Fibroblast of skin of left quadriceps (primary cell): ENCODE measurements at places on chromosomes 3 and 15.
A peak's percentile ranks its signal among the peaks of the same experiment; 100 is the strongest.

DNA sequence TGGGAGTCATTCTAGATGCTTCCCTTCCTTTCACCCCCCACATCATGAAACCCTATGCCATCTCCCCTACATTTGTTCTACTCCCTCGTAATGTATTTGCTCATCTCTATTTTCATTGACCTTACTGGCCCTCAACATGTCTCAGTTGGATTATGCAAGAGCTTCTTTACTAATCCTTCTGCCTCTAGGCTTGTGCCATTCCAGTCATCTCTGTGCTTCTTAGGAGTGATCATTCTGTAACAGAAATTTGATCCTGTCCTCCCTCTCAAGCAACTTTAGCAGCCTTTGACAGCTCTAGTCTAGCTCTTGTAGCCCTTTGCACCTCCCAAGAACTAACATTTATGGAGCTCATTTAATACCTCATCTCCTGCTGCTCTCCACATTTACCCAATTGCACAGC is 64.7 kb downstream of the ISL2 start:
- DNase-seq = no peak

- no peak for DNase-seq
These were observed 259.8 kb downstream of the MAGI1 start for GRCh38 chr3:65778968-65779367.

GRCh38 chr3:134081211-134081610 is 51.5 kb upstream of the SLCO2A1 start:
- no peak for DNase-seq

GRCh38 chr3:14508966-14509795 is 31.0 kb downstream of the GRIP2 start:
- DNase-seq = no peak

DNA sequence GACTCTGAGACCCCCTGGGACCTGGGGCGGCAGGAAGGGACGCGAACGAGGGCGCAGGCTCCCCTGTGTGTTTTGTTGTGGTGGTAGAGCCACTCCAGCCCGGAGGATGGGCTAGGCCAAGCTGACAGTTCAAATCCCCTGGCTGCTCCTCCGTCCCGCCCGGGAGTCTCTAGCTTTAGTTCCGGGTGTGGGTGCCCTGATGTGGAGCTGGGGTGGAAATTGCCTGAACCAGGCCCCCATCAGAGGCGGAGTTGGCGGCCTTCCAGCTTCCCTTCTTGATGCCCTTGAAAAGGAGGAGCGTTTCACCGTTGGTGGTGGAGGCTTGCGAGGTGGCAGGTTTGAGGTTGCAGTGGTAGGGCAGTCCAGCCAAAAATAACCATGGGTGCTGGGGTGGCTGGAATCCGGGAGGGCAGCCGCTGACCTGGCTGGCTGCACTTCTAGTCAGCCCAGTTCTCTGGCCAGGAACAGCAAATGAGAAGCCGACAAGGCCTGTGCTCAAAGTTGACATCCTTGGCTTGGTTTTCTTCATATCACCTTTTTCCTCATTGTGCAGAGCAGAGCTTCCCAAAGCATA is 817 bp downstream of the CLK3 start:
- no peak for DNase-seq

- DNase-seq = no peak
These were observed 87.8 kb upstream of the GALNT15 start for GRCh38 chr3:16086690-16087089.

- DNase-seq = no peak
These were observed 216.6 kb upstream of the PRICKLE2 start for GRCh38 chr3:64441861-64442260.

- no peak for DNase-seq
These were observed 77.1 kb downstream of the AKAP13 start for GRCh38 chr15:85457392-85457968.

DNA sequence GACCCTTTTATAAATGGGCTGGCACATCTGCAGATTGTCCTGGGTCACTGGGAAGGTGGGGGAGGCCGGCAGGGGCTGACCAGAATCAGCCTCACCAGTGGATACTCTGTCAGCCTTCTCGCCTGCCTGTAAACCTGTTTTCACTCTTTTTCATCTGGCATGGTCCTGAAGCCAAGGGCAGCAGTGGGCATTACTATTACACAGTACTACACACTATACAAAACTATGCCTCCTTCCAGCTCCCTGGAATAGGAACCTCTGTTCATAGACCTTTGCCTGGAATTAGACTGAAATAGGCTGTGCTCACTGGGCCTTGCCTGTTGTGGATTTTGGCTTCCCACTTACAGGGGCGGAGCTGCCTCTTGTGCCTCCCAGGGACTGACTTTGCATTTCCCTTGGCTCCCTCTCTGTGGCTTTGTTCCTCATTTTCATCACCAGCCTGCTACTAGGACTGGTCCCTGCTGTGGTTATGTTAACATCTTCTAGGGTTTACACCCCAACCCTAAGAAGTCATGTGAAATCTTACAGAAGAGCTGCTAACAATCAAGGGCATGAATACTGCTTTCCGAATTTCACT is 120.7 kb downstream of the FNDC3B start:
- no peak for DNase-seq

- DNase-seq = no peak
These were observed 198.5 kb downstream of the RSRC1 start for GRCh38 chr3:158308236-158308928.

- no peak for DNase-seq
These were observed 15.0 kb upstream of the SRP14 start for GRCh38 chr15:40053831-40054604.

DNA sequence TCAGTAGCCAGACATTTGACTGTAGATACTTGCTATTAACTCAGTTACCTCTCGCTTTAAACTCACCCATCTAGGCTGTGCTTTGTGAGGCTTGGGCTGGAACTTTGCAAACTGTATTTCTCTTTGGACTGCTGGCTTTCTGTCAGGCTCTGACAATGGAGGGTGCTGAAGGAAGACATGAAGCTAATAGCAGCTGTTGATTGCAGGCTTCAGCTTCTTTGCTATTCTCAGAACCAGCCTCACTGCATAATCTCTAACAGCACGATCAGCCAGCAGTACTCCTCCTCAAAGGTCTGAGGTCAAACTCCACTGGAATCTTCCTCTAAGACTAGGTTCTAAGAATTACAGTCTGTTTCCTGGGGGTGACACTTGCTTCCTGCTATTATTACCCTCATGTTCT is 295.6 kb downstream of the ZBBX start:
- no peak for DNase-seq

- DNase-seq = no peak
These were observed 190.3 kb upstream of the LMCD1 start for GRCh38 chr3:8311321-8311720.

DNA sequence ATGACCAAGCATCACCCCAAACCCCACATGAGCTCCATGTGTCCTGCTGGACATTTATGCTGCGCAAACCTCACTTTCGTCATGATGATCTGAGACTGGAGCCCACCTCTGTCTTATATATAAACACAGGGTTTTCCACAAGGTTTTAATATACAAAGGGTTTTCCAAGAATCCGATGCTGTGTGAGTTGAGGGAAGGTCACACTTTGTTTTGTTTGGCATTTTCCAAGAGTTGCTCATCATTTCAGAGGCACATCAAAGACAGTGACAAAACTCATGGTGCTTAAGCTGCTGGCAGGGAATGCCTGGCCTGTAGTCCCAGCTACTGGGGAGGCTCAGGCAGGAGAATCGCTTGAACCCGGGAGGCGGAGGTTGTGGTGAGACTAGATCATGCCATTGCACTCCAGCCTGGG is 20.0 kb downstream of the EFCC1 start:
- DNase-seq = no peak

DNA sequence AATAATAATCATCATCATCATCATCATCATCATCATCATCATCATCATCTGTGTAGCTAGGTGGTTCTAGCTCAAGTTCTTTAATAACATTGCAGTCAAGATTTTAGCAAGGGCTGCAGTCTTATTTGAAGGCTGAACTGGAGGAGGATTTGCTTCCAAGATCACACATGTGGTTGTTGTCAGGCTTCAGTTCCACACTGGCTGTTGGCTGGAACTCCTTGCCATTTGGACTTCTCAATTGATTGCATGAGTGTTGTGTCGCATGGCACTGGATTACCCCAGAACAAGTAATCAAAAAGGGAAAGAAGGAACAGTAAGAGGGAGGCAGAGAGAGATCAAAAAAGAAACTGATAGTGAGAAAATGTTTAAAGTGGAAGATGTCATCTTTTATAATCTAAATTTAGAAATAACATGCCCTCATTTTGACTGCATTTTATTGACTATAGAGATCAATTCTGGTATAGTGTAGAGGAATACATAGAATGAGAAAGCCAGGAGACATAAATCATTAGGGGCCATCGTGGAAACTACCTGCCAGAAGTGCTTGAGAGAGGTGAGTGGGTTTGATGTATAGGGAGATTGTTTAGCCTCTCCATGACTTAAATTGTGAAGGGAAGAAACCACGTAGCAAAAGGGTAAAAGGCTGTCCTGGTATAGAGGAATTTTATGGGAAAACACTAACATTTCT is 346.6 kb upstream of the RBMS3 start:
- DNase-seq = no peak

GRCh38 chr3:175146258-175146657 is 287.1 kb downstream of the NAALADL2 start:
- DNase-seq = no peak

DNA sequence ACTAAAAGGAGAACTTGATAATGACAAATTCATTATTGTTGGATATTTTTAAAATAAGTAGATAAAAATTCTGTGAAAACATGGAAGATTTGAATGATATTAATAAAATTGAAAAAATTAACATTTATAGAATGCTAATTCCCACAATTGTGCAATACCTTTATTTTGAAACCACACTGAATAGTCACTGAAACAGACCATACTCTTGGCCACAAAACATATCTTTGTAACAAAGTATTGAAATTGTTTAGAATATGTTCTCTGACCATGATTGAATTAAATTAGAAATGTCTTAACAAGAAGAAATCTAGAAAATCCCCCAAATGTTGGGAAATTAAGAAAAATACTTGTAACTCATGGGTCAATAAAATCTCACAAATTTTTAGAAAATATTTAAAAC is 49.2 kb downstream of the ARHGAP11B start:
- DNase-seq = no peak

DNA sequence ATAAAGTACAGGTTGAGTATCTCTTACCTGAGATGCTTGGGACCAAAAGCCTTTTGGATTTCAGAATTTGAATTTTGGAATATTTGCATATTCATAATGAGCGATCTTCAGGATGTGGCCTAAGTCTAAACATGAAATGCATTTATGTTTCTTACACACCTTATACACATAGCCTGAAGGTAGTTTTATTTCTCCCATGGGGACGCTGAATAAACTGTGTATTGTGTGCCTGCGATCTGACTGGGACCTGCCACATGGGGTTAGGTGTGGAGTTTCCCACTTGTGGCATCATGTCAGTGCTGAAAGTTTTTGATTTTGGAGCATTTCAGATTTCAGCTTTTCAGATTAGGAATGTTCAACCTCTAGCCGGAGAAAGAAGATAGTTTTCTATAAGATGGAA is 35.5 kb downstream of the UBE2E2 start:
- no peak for DNase-seq

- peak; percentile 9 for DNase-seq
These were observed 84.5 kb downstream of the COL6A6 start for GRCh38 chr3:130601442-130601971.

GRCh38 chr3:90241481-90241880 is 1134.1 kb downstream of the EPHA3 start:
- no peak for DNase-seq

DNA sequence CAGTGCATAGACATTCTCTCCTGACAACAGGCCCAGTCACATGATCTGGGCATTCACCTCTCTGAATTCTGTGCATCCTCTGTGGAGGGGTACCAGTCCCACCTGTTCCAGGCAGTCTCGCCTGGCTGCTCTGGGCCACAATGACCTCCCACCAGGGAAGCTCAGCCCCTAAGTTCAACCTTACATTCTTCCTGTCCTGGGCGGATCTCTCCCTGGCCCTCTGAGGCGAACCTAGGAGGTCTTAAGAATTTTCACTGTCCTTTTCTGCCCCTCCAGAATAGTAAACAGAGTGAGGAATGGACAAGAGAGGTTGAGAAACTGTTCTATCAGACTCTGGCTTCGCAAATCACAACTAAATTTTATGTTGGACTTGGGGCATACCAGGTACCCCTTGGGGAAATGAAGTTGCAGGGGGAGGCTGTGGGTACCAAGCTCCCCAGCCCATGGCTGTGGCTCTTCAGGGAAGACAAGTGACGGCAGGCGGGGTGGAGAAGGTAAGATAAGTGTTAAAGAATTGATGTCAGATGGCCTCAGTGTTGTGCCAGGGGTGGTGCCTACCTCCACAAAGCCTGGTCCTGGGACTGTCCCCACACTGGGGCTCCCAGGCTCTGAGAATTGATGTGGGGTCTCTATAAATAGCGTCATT is 5.3 kb downstream of the SCN5A start:
- no peak for DNase-seq

- peak; percentile 6 for DNase-seq
These were observed 247.6 kb downstream of the CHST2 start for GRCh38 chr3:143367171-143367570.

DNA sequence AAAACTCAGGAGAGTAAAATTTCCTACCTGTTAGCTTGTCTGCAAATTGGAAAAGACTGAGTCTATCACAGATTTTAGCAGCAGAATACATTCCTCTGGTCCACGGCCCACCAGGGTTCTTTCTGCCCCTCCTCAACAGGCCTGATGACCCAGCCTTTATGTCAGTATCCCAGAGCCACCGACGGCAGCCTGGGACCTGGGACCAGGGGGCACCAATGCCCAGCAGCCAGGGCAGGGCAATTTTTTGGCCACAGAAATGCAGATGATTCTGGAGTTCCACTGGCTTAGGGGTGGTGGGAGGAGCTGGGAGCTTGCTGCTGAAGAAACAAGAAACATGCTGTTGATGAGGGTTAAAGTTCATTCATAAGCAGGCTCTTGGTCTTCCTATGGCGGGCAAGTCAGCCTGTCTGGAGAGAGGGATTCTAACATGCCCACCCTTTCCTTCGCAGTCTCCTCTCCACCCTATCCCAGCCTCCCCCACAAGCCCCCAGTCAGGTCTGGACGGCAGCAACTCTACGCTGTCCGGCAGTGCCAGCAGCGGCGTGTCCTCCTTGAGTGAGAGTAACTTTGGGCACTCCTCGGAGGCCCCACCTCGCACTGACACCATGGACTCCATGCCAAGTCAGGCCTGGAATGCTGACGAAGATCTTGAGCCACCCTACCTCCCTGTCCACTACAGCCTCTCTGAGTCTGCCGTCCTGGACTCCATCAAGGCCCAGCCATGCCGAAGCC is 4.3 kb upstream of the MANF start:
- no peak for DNase-seq

GRCh38 chr3:102790747-102791325 is 356.0 kb downstream of the ZPLD1 start:
- DNase-seq = peak; percentile 86

- no peak for DNase-seq
These were observed 17.2 kb upstream of the DET1 start for GRCh38 chr15:88563638-88564037.

- no peak for DNase-seq
These were observed 108.7 kb downstream of the P2RY1 start for GRCh38 chr3:152943645-152944044.

- no peak for DNase-seq
These were observed 79.5 kb downstream of the CD200R1L start for GRCh38 chr3:112767177-112767576.
